CD4-positive, alpha-beta memory T cell (primary cell): ENCODE measurements at places on chromosomes 7 and 10. TPM values are rescaled to one million over a fixed set of nuclear protein-coding genes. Genes with fewer than 3 reads are reported as not detected.

SPDYE8 gene
- total RNA-seq, result not detected

CLEC2L gene
- not detected for total RNA-seq

POU6F2 gene
- total RNA-seq, result not detected

GRCh38 chr10:99681553-99681952 is 22.2 kb downstream of the ENTPD7 start:
- no peaks in the 10 kb centered on the region for H3K36me3 ChIP-seq
- H3K27me3 ChIP-seq, result no peaks in the 10 kb centered on the region
- H3K4me1 ChIP-seq, result no peaks in the 10 kb centered on the region
- H3K27ac ChIP-seq, result no peak overlapping the region

- no peak for DNase-seq
- H3K4me1 ChIP-seq, result peaks cover 100% of the 10 kb centered on the region
- peaks cover 6% of the 10 kb centered on the region for H3K36me3 ChIP-seq
- no peaks in the 10 kb centered on the region for H3K27me3 ChIP-seq
- no peak overlapping the region for H3K4me3 ChIP-seq
- no peak overlapping the region for H3K27ac ChIP-seq
These were observed 15.8 kb downstream of the VOPP1 start for GRCh38 chr7:55556492-55556891.

DNA sequence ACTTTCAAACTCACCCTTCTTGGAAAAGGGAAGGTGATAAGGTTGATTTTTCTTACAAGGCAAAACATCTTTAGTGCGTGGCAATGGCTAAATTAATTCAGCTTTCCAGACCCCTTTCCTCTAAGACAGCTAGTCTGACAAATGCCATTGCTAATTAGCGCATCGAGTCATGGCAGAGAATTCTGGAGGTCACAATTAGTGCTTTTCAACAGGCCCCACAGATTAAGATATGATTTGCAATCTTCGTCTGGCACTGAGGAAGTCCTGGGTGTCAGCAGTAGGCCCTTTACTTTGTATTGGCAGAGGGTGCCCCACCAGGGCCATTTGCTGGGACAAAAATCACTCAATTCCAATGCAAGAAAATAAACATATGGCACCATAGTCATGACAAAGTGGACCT is 189.2 kb upstream of the AGK start:
- H3K27ac ChIP-seq, result no peak overlapping the region
- H3K27me3 ChIP-seq, result no peaks in the 10 kb centered on the region
- no peak overlapping the region for H3K4me3 ChIP-seq
- DNase-seq, result no peak
- no peaks in the 10 kb centered on the region for H3K36me3 ChIP-seq
- H3K4me1 ChIP-seq, result no peaks in the 10 kb centered on the region

GRCh38 chr10:326350-326749 is 191.1 kb downstream of the ZMYND11 start:
- H3K27ac ChIP-seq, result no peak overlapping the region
- no peaks in the 10 kb centered on the region for H3K27me3 ChIP-seq
- no peak overlapping the region for H3K4me3 ChIP-seq
- no peaks in the 10 kb centered on the region for H3K36me3 ChIP-seq
- peaks cover 29% of the 10 kb centered on the region for H3K4me1 ChIP-seq
- DNase-seq, result no peak

SMKR1 gene
- 1.5 TPM for total RNA-seq

GRCh38 chr10:131569851-131570715 is 258.6 kb upstream of the TCERG1L start:
- H3K27me3 ChIP-seq, result no peaks in the 10 kb centered on the region
- H3K4me1 ChIP-seq, result no peaks in the 10 kb centered on the region
- H3K27ac ChIP-seq, result no peak overlapping the region
- no peak overlapping the region for H3K4me3 ChIP-seq

- no peaks in the 10 kb centered on the region for H3K36me3 ChIP-seq
- DNase-seq, result no peak
- H3K4me1 ChIP-seq, result peaks cover 29% of the 10 kb centered on the region
- no peak overlapping the region for H3K27ac ChIP-seq
- H3K4me3 ChIP-seq, result no peak overlapping the region
- H3K27me3 ChIP-seq, result peaks cover 37% of the 10 kb centered on the region
These were observed 80.0 kb downstream of the PAX2 start for GRCh38 chr10:100825325-100825875.

TACC2 gene
- not detected for total RNA-seq

GIMAP8 gene
- total RNA-seq, result 59.0 TPM

DNA sequence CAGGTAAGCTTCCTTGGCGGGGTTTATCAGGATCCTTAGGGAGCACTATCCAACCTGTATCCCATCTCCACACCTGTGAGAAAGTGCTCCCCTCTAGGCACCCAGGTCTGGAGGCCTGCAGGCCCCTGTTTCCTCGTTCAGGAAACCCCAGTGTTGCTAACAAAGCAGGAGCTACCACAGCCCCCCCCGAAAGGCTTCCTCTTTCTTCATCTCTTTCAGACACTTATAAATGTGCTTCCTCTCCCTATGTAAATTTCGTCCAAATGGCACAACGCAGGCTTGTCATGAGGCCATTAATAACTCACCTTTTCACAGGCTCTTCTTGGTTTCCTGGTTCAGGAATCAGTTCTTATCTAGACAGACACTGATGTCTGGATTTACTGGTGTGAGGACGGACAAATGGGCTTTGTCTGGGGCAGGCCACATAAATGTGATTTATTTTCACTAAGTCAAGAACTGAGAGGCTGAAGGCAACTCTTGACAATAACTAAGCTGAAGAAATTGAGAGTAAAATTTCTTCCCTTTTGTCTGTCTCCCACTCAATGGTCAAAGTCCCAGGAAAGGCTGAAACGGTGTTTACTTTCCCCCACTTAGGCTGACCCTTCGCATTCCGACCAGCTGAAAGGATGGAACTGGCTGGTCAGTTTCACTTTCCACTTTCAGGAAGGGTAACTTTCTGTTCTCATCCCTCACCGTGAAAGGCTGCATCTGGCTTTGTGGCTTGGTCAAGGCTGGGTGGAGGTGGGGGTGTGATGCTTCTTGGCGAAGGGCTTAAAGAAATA is 46.8 kb downstream of the PIK3AP1 start:
- no peaks in the 10 kb centered on the region for H3K4me1 ChIP-seq
- H3K27ac ChIP-seq, result no peak overlapping the region
- no peak for DNase-seq
- no peaks in the 10 kb centered on the region for H3K27me3 ChIP-seq
- H3K36me3 ChIP-seq, result no peaks in the 10 kb centered on the region

- no peak for DNase-seq
- H3K27me3 ChIP-seq, result no peaks in the 10 kb centered on the region
- no peak overlapping the region for H3K4me3 ChIP-seq
- no peak overlapping the region for H3K27ac ChIP-seq
These were observed 10.0 kb downstream of the SVOPL start for GRCh38 chr7:138691178-138691577.

DNA sequence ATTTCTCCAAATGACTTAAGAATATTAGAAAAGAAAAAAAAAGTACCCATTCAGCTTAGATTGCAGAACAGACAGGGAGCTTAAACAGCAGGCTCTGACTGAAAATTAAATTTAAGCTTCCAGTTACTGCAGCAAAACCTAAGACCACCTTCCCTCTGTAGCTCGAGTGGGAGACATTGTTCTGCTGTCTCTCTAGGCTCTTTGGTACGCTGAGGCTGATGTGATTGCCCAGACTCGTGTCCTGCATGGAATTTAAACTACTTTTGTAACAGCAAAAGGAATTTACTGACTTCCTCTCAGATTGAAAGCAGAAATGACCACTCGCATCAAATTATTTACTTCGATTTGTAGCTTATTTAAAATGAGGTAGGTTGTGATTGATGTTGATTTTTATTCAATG is 124.6 kb downstream of the LRRTM3 start:
- H3K4me3 ChIP-seq, result no peak overlapping the region
- H3K4me1 ChIP-seq, result no peaks in the 10 kb centered on the region
- H3K27me3 ChIP-seq, result no peaks in the 10 kb centered on the region
- no peak overlapping the region for H3K27ac ChIP-seq

DNA sequence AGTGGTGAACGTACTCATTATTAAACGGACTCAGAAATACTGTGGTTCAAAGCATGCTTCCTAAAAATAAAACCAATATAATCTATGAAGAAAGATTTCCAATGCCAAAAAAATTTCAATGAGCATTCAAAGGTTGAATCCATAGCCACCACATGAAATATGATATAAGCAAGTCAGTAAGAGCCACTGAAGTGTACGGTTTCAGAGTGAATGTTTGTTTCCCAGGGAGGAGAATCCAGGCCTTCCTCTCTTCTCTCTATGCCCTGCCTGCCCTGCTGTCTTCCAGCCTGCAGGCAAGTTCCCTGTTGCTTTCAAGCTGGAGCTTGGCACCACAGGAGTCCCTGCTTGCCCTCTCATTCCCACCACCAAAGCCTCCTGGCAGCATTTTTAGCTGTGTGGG is 1171.6 kb upstream of the C7orf33 start:
- no peak for DNase-seq
- no peak overlapping the region for H3K4me3 ChIP-seq
- H3K27me3 ChIP-seq, result no peaks in the 10 kb centered on the region
- H3K4me1 ChIP-seq, result no peaks in the 10 kb centered on the region
- H3K36me3 ChIP-seq, result no peaks in the 10 kb centered on the region
- no peak overlapping the region for H3K27ac ChIP-seq

DNA sequence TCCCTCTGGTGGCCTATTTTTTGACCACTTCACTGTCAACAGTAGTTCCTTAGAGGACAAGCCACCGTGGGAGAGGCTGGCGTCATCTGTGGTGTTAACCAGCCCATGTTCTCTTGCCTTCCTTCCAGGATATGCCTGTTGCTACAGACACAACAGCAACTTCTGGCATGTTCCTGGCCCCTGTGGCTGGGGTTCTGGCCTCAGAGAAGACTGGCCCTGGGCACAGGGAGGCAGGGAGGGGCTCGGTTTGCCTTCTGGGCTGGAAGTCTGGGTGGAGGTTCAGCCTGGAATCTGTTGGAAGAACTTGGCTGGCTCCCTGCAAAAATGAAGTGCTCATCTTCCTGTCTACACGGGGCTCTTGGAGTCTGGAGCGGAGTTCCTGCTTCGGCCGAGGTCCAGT is 25.7 kb downstream of the GOLGA7B start:
- H3K4me1 ChIP-seq, result no peaks in the 10 kb centered on the region
- H3K27me3 ChIP-seq, result no peaks in the 10 kb centered on the region
- H3K4me3 ChIP-seq, result no peak overlapping the region
- H3K27ac ChIP-seq, result no peak overlapping the region
- no peak for DNase-seq
- no peaks in the 10 kb centered on the region for H3K36me3 ChIP-seq

DNA sequence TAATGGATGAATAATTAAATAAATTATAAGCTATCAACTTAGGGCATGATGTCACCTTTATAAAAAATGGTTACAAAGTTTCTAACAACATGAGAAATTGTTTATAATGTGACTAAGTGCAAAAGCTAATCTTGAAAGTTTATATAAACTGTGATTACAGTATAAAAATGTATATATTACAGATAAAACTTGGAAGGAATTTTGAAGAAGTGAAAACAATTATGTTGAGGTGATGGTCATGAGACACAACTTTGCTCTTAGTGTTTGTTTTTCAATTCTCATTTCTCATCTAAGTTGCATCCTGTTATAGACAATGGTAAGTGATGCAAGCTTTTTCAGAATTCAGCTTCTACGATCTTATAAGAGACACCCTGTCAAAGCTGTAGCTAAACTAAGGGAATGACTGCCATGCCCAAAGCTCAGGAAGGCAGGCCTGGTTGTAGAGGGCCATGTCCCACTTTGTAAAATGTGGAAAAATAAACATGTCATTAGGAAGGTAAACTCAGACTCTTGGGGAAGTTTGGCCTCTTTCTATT is 23.9 kb downstream of the MACC1 start:
- no peak for DNase-seq
- no peak overlapping the region for H3K4me3 ChIP-seq
- H3K4me1 ChIP-seq, result no peaks in the 10 kb centered on the region

GRCh38 chr10:13745271-13745670 is 158.5 kb downstream of the PRPF18 start:
- H3K4me1 ChIP-seq, result no peaks in the 10 kb centered on the region
- no peaks in the 10 kb centered on the region for H3K36me3 ChIP-seq
- DNase-seq, result no peak
- H3K4me3 ChIP-seq, result no peak overlapping the region
- H3K27ac ChIP-seq, result no peak overlapping the region
- H3K27me3 ChIP-seq, result no peaks in the 10 kb centered on the region

DNA sequence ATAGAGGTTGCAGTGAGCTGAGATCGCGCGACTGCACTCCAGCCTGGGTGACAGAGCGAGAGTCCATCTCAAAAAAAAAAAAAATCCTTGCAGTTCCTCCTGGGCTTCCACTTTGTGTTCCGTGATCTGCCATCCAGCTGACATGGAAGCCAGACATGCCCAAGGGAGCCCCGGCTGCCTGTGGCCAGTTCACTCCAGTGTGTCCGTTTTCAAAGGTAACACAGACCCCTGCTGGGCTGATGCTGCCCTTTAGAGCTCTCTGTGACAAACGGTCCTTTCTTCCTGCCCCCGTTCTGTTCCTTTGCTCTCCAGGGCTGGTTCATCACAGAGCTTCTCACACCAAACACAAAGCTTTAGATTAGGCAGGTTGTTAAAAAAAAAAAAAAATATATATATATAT is 130.8 kb downstream of the CUL2 start:
- H3K4me3 ChIP-seq, result no peak overlapping the region
- no peak for DNase-seq
- H3K27me3 ChIP-seq, result no peaks in the 10 kb centered on the region
- no peaks in the 10 kb centered on the region for H3K36me3 ChIP-seq
- no peaks in the 10 kb centered on the region for H3K4me1 ChIP-seq

DNA sequence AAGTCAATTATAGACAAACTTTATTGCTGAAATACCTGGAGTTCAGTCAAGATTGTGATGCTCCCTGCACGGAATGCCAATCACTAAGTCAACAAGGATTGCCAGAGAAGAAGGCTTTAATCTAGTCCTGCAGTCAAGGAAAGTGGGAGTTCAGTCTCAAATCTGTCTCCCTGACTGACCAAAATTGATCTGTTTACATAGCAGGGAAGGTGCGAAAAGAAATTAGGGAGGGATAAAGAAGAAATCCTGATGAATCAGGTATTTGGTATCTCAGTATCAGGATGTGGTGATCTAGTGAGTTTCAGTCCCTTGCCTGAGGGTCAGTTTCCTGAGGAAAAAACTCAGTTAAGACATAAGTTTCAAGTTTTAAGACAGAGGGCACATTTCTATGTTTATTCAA is 2.1 kb upstream of the AKR1D1 start:
- no peaks in the 10 kb centered on the region for H3K4me1 ChIP-seq
- H3K36me3 ChIP-seq, result no peaks in the 10 kb centered on the region
- no peak for DNase-seq
- H3K27ac ChIP-seq, result no peak overlapping the region

- no peaks in the 10 kb centered on the region for H3K27me3 ChIP-seq
- H3K4me1 ChIP-seq, result peaks cover 10% of the 10 kb centered on the region
- no peak for DNase-seq
- no peak within 1 kb of the TSS for H3K4me3 ChIP-seq
- H3K27ac ChIP-seq, result no peak within 1 kb of the TSS
- no peaks in the 10 kb centered on the region for H3K36me3 ChIP-seq
These were observed at the start of gene CCL26 for GRCh38 chr7:75772081-75773077. Gene CCL26 (minus strand): TSS chr7:75772211. CDS start chr7:75772176, 35 bp downstream.

DNA sequence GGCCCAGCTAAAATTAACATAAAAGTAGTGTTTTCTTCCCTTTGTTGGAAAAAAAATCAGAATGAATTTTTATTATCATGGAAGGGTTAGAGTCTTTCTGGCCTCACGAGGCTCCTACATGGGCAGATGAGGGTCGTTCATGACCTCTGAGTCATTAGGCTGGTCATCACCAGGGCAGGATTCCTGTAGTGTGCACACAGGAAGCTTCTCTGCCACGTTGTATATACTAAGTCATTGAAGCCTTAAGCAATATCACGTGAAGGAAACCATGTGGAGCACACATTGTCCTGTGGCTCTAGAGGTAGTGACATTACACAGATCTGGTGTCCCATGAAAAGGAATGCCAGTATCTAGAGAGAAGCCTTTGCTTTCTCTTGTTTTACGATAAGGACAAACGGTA is 84.7 kb upstream of the C1QL3 start:
- no peaks in the 10 kb centered on the region for H3K4me1 ChIP-seq
- no peaks in the 10 kb centered on the region for H3K27me3 ChIP-seq
- H3K4me3 ChIP-seq, result no peak overlapping the region
- no peaks in the 10 kb centered on the region for H3K36me3 ChIP-seq
- no peak overlapping the region for H3K27ac ChIP-seq
